ENCODE measurements at places on chromosomes 16 and 17.

DNA sequence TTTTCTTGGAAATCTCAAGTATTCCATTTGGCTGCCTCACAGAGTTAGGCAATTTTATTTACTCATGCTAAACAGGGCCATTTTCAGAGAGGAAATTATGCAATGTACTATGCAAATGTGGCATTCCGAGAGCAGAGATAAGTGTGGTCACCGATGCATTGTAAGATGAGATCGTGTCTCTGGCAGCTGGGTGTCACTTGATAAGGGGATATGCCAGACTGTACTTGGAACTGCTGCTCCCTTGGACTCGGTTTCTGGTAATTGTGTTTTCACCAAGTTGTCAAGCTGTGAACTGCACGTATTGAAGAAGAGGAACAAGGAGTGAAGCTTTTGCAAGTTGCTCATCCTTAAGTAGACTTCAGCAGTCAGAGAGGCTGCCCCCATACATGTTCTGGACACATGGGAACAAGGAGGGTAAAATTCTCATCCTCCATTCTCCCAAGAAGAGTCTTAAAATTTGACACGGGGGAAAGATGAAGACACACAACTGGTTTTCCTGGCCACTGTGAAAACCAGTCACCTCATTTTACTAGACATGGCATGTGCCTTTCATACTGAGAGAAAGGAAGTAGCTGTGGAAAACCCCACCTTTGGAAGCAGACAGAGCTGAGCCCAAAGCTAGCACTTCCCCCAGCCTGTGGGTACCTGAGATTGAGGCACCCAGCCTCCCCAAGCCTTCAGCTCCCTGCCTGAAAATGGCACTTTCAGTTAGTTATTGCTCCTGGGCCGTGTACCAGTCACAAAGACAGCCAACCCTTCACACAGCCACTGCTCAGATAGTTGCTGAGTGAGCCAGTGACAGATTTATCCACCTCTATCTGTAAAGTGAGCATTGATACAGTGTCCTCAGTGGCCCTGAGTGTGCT, 150.7 kb downstream of the SOCS1 start:
- peak; percentile 94 for DNase-seq

DNA sequence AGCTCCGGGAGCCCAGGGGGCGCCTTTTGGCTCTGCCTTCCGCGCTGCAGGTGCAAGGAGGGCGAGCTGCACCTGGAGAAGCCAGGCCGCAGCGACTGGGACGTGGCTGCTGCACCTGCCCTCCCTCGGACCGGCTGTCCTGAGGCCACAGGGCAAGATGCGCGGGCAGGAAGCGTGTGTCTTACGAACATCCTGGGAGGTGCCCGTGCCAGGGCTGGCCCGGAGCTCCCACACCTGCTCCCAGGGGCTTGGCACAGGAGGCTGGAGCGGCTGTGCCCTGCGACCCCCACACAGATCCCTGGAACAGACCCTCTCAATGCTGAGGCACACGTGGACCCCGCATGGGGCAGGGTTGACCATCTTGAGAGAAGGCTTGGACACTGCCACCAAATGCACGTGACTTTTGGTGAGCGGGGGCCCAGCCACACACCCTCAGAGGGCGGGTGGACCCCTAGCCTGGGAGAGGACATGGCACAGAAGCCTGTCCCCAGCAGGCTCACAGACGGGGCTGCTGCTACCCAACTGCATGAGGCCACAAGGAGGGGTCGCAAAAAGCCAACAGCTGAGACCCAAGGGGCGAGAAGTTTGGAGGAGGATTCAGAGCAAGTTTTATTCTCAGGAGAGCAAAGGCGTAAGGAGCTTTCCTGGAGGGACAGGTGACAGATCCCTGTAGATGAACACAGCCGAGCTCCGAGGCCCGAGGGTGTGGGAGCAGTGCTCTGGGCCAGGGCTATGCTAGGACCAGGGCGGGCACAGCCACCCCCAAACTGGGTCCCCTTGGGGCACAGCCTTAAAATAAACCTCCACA, 11.4 kb downstream of the NDUFAF8 start:
- no peak for DNase-seq

DNA sequence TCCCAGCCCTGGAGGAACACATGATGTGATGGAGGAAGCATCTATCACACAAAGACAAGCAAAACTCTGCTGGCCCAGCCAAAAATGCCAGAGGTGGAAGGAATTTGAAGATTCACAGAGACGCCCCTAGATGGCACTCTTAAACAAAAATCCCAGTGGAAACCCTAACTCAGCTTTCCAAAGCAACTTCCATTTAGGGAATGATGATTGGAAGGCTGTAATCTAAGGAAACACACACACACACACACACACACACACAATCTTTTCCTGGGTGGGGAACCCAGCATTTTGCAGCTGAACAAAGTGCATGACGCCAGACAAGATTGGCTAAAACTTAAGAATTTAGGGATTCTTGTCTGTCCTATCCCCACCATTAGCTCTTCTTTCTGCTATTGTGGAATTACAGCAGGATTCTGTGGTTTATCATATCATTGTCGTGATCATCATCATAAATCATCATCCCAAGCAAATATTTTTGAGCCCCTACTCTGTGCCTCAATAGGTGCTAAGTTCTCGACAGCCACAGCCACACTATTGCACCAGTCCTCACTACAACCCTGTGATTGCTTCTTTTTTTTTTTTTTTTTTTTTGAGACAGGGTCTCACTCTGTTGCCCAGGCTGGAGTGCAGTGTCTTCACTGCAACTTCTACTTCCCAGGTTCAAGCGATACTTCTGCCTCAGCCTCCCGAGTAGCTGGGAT, 1.6 kb upstream of the LDAF1 start:
- DNase-seq = peak; percentile 86

- peak; percentile 52 for DNase-seq
Measured at GRCh38 chr16:11201498-11202259, 54.3 kb downstream of the SOCS1 start.

- DNase-seq = peak; percentile 31
Measured at GRCh38 chr16:14018851-14019250, 52.3 kb upstream of the MRTFB start.

DNA sequence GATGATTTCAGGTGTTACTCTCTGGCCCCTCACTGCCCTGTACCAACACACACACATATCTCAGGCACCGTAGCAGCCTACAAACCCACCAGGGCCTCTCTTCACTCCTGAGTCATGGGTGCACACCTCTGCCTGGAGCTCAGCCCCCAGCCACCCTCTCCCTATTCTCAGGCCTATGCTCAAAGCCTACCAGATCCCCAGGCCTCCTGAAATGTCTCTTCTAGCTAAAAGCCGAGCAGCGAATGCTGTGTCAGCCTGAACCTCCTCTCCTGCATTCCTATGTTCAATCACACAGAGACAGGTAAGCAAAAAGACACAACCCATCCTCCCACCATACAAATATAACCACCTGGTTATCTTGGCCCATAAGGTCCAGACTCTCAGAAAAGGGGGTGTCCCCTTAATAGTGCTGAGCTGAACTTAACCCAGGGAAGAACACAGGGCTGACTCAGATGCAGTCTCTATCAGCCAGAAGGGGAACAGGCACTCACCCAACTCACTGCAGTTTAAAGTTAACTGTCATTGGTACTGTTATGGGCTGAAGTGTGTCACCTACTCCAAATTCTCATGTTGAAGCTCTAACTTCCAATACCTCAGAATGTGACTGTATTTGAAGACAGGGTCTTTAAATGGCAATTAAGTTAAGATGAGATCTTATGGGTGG, 62.0 kb upstream of the TEKT3 start:
- DNase-seq = peak; percentile 44

- no peak for DNase-seq
Measured at GRCh38 chr16:62814891-62815290, 778.7 kb upstream of the CDH8 start.

- DNase-seq = no peak
Measured at GRCh38 chr16:14357328-14357727, 272.7 kb downstream of the PARN start.

DNA sequence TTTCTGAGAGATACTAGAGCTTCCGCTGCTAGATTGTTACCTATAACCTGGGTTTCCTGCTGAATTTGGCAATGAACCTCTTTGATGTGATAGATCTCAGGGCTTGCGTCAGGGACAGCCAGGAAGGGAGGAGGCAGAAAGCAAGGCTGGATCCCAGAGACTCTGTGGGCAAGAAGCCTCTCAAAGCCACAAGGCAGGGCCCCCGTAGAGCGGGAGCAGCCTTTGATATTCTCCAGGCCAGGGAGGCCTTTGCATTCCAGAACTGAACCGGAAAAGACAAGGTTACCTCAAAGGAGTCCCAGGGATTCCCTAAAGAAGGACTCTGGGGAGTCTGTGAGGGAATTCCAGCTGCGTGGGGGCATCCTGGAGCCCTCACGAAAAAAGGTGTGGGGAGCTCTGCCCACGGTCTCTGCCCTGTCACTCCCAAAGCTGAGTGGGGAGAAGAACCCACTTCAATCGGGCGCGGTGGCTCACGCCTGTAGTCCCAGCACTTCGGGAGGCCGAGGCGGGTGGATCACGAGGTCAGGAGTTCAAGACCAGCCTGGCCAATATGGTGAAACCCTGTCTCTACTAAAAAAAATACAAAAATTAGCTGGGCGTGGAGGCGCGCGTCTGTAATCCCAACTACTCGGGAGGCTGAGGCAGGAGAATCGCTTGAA, 14.3 kb upstream of the SCIMP start:
- DNase-seq = peak; percentile 19

- no peak for DNase-seq
Measured at GRCh38 chr16:80602894-80603293, 62.1 kb downstream of the DYNLRB2 start.

- DNase-seq = no peak
Measured at GRCh38 chr16:11901091-11901490, 14.7 kb downstream of the GSPT1 start.

DNA sequence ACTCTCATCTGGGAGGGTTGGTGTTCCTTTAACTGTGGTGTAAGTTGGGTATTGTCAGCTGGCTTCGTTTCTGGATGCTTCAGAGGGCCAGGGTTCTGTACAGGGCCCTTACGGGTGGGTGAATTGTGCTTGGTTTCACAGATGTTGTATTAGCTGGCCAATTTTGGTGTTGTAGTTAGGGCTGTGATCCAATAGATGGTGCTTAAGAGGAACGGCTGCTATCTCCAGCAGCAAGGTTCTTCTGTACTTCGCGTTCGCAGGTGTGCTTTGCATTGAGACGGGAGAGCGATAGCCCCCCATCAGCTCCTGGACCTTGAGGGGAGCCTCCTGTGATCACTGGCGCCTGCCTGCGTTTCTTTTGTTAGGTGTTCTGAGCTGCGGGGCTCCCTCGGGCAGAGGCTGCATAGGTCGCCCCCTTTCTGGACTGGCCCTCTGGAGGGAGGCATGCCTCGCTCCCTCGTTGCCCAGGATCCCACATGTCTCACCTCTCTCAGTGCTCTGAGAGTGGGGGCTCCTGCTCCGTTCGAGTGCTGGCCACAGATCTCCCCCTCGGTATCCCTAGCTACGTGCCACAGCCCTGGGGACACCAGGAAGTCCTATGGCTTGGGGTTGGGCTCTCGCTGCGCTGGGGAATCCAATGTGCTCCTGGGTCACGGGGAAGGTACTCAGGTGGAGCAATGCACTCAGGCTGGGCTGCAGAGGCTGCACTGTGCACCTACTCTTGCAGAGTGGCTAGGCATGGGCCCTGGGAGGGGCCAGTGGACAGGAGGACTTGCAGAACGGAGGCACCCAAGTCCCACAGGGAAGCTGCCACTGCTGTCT, 837 bp upstream of the PRDM7 start:
- no peak for DNase-seq

DNA sequence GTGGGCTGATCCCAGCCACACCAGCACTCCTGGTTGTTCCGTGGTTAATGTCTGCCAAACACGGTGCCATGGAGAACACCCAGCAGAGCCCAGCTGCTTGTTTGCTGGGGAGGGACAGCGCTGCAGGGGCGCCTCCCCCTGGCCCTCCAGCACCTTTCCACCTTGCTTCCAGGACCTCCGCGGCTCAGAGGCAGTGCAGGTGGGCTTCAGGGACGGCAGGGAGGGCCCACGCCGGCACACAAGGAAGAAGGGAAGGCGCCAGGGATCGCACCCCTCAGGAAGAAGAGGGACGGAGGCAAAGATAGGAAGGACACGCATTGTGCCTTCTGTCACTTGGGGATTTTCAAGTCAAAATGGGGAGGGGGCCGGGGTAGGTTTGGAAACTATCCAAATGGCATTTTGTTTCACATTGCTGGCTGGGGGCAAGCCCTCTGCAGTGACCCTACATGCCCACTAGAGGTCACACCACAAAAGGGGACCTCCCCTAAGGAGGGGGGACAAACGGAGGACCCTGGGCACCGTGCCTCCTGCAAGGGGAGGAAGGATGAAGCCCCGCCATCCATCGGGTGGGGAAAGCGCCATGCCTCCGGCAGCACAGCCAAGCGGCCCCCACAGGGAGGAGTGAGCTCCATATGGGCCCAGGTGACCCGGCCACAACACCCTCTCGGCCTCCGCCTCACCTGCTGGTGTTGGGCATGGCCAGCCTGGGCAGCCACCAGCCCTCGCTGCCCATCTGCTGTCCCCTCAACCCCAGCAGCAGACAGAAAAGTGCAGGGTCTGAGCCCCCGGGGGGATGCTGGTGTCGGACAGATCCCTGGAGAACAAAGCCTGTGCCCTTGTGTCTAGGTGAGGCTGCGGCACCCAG, 7.5 kb upstream of the C16orf95 start:
- peak; percentile 14 for DNase-seq

GRCh38 chr16:49649013-49649765, 206.7 kb downstream of the ZNF423 start:
- no peak for DNase-seq

DNA sequence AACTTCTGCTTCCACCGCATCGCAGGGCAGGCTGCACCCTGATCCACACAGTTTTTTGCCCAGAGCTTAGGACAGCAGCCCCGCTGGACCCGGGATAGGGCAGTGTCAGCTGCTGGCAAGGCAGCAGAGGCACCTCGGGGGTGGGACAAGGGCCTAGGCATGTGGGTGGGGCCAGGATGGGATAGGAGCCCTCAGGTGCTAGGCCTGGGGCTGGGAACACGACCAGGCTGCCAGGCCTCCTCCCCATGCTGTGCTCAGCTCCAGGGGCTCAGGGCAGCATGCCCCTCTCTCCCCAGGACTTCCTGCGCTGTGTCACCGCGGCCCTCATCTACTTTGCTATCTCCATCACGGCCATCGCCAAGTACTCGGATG, 4.6 kb downstream of the CMTM3 start:
- no peak for DNase-seq

- peak; percentile 59 for DNase-seq
Measured at GRCh38 chr17:65554553-65555223, 6.8 kb downstream of the AXIN2 start.

- no peak for DNase-seq
Measured at GRCh38 chr16:2520784-2521531, 787 bp downstream of the AMDHD2 start.

All from umbilical cord (tissue), 2 donors.